ENCODE measurements at places on chromosomes 5 and 9.
A peak's percentile ranks its signal among the peaks of the same experiment; 100 is the strongest.

DNA sequence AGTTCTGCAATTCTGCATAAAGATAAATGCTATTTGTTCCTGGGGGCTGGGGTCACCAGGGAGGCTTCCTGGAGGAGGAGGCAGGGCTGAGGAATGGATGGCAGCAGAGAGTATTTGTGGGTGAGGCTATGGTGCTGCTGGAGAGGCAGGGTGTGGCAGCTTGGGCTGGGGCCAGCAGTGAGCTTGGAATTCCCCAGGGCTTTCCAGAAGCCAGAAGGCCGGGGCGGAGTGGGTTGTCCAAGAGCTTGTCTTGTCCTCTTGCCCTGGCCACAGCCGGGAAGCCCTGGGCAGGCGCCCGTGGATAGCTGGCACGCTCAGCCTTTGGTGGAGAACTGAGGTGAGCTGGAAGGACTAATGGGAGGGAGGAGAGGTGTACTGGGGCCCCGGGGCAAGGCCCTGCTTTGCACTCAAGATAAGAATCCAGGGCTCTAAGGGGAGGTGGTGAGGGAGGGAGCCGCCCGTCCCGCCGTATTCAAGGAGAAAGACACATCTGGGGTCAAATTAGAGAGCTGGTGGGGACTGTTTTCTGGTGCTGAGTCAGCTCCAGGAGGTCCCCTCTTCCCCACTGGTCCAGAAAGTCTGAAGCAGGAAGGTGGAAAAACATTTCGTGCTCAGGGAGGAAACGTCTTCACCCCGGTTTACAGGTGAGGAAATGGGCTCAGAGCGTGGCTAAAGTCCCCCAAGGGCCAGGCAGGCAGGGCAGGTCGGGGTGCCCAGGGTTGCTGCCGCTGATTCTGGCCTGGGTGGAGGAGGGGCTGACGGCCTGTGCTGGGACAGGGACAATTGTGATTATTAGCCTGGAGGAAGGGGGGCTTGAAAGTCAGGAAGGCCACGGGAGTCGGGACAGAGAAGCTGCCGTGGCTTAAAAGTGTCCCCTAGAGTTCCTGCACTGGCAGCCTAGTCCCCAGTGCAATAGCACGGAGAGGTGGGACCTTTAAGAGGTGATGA is 26.9 kb upstream of the CNOT6 start:
- no peak for DNase-seq

DNA sequence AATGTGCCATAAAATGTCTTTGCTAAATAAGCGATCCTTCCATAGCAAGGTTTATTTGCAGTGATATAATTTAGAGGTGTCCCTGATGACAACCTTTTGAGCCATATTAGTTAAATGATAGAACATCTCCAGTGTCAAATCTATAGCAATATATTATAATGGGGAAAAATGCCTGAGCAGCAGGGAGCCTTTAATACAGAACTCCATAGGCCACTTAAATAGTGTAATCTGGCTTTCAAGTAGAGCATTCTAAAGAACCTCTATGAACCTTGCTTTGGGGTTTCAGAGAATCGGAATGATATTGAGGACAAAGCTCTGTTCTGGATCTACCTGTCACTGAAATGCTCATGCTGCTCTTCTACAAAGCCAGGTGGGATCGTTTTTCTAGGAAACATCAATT is 96.7 kb upstream of the MEF2C start:
- no peak for DNase-seq

GRCh38 chr5:124665625-124666024 is 80.8 kb downstream of the ZNF608 start:
- DNase-seq, result no peak

DNA sequence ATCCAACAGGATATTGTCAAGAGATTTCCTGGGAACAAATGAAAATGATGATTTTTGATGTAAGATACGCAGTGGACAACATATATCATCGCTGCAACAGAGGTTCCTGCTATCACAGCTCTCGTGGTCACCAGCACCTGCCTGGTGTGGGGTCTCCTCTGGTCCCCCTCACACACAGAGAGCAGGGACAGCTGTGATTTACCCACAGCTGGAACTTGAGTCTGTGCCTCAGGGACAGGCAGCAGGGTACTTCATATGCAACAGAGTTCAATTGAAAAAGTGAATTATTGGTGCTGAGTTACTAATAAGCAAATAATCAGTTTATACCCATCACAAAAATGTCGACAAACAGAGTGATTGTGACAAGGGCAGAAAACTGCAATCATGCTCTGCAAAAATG is 93.4 kb downstream of the LMX1B start:
- DNase-seq, result no peak

GRCh38 chr9:2299156-2299842 is 284.2 kb downstream of the SMARCA2 start:
- DNase-seq, result no peak

DNA sequence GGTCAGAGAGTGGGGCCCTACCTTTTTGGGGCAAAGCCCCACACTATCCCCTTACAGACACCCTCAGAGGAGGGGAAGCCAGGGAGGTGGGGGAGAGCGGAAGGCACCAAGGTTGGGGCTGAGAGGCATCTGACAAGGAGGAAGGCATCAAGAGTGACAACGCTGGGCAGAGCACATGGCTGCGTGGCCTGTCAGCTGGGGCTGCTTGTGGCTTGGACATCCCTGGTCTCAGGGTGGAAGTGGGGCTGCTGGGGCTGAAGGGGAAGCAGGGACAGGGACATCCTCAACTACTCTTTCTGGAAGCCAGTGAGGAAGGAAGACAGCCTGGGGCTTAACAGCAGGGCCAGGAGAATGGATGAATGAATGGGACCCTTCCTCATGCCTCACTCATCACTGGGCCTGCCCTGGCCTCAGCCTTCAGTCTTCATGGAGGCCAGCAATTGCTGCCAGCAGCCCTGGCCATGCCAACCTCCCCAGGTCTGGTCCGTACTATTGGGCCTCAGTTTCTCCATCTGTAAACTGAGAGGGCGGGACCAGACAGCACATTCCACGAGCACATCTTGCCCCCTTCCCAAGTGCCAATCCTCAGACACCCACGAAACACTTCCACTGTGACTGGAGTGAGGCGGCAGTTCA is 993 bp upstream of the RALGDS start:
- peak; percentile 47 for DNase-seq

DNA sequence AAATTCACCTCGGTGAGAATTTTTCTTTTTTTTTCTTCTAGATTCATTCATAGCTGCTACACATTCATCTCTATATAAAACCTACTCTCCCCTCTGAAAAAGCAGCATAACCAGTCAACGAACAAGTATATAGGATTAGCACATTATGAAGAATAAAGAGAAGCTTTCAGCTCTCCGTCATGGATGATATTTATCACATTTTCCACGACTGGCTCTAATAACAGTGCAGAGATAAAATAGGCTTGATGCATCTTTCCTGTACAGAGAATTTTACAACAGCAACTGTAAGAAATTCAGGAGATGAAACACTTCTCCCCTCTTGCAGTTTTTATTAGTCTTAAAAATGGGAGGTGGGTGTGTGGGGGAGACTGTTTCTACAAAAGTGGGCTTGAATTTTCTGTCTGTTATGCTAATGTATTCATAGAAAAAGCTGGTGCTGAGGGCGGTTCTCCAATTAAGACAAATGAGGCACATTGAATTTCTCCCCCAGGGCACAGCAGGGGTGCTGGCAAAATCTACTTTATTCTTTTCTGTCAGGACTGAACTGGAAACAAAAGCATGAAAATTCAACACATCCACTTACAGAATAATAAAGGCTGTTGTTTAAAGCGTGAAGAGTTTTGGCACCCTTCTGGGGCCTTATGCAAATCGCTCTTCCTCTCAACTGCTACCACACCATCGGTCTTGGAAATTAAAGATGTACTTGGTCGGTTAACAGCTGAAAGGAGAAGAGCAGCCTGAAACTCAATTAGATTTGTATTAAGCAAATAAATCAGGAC is 233.9 kb upstream of the ZNF608 start:
- no peak for DNase-seq

GRCh38 chr9:121218357-121219027 is 16.8 kb upstream of the RAB14 start:
- no peak for DNase-seq

- peak; percentile 33 for DNase-seq
These were observed 417.9 kb downstream of the SLCO4C1 start for GRCh38 chr5:101878190-101878589.

DNA sequence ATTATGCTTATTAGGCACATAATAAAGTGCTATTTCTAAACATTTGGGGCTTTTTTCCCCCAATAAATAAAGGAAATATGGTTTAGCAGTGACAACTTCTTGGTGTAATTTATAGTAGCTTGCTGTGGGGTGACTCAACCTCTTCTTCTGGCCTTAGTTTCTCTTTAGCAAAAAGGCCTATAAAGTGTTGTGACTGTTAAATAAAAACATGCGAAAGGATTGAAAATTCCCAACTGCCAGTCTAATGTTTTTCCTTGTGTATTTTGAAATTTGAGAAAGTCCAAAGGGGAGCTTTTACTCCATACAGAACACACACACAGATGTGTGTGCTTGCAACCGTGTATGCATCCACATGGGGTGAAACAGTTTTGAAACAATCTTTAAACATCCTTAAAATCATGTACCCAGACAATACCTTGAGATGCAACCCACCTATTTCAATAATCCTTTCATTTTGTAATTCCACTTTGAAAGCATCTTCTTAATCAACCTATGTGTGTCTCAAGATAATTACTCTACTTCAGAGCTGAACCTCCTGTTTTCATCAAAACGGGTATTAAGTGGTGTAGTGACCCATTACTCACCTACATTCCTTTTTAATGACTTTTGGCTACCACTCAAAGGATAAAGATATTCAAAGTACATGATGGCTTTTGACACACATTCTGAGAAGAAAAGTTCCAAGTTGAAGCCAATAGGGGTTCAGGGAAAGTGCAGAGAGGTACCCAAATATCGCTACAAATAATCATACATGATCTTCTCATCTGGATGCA is 123.8 kb downstream of the DROSHA start:
- DNase-seq, result no peak

DNA sequence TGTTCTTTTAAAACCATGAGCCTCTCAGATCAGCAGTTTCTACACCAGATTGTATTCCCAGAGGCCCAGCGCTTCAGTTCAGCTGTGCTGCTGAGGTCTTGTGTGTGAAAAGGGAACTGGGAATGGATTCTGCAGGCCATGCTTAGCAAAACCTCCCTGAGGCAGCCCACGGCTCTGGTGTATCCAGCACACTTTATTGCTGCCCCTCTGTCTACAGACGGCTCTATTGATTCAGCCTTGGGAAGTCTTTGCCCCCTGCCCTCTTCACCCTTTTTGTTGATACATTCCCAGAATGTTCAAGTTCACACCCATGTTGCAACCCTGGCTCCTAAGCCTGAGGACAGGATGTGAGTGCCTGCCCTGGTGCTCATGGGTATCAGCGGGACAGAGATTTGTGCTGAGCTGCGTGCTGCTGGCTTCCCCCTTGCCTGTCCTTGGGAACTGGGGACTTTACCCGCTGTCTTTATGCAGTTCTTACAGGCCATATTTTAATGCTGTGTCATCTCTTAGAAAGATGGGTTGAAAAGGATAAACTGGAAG is 37.3 kb downstream of the ARHGAP26 start:
- peak; percentile 71 for DNase-seq

DNA sequence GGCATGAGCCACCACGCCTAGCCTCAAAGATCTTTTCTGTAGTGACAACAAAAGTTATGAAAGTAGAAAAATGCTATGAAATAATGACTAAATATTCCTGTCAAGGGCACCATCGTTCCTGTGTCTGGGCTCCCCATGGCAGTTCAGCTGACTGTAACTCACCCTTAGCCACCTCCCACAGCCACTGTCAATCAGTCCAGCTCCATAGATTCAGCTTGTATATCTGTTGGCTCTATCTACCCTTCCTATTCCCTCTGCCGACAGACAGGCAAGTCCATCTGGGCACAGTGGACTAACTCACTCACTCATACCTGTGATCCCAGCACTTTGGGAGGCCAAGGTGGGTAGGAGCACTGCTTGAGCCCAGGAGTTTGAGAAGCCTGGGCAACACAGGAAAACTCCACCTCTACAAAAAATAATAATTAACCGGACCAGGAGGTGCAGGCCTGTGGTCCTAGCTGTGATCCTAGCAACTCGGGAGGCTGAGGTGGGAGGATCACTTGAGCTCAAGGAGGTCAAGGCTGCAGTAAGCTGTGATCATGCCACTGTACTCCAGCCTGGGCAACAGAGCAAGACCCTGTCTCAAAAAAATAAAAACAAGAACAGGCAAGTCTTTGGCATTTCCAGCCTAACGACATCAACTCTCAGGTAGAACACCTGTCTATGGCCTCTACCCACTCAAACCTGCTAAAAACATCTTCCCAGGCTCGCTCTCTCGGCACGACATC is 6.2 kb downstream of the CAMSAP1 start:
- DNase-seq, result no peak

GRCh38 chr5:139138809-139139208 is 59.4 kb downstream of the SIL1 start:
- DNase-seq, result no peak

- no peak for DNase-seq
These were observed 239.5 kb upstream of the MAP3K1 start for GRCh38 chr5:56575821-56576220.

GRCh38 chr5:7473668-7474215 is 77.8 kb downstream of the ADCY2 start:
- DNase-seq, result no peak

DNA sequence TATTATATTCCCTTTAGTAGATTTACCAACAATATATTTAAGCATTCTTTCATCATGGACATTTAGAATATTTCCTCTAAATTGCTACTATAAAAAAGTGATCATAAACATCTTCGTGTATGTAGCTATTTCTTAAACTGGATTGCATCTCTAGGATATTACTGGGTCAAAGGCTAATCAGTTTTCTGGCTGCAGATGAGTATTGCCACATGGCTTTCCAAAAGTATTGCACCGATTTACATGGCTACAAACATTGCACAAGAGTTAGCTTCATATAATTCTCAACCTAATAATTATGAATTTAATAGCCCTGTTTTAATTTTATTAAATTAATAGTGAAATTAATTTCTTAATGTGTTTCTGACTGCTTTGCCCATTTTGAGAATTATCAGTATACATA is 183.4 kb downstream of the DMRT2 start:
- no peak for DNase-seq

- peak; percentile 1 for DNase-seq
These were observed 639.0 kb upstream of the ACO1 start for GRCh38 chr9:31745468-31745867.

GRCh38 chr5:115735108-115735998 is 81.1 kb downstream of the CDO1 start:
- DNase-seq, result no peak

GRCh38 chr5:39469176-39469575 is 44.4 kb upstream of the DAB2 start:
- DNase-seq, result no peak

DNA sequence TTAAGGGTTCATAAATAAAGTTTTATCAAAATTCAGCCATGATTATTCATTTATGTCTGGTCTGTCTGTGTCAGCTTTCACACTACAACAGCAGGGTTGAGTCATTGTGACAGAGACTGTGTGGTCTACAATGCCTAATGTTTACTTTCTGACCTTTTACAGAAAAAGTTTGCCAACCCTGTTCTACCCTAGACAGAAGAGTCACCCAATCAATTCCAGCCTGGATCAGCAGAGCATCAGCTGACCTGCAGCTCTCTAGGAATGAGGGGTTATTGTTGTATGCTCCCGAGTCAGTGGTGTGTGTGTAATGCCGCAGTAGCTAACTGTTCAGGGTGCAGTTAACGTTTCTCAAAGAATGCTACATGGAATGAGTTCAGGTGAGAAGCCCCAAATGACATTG is 87.3 kb downstream of the HRH2 start:
- no peak for DNase-seq

- DNase-seq, result no peak
These were observed 342.1 kb upstream of the NUDT12 start for GRCh38 chr5:103904651-103905050.
